ENCODE measurements at places on chromosomes 7 and 10.

- no peak for DNase-seq
Observed at GRCh38 chr7:124084024-124084423, 51.2 kb upstream of the TMEM229A start.

DNA sequence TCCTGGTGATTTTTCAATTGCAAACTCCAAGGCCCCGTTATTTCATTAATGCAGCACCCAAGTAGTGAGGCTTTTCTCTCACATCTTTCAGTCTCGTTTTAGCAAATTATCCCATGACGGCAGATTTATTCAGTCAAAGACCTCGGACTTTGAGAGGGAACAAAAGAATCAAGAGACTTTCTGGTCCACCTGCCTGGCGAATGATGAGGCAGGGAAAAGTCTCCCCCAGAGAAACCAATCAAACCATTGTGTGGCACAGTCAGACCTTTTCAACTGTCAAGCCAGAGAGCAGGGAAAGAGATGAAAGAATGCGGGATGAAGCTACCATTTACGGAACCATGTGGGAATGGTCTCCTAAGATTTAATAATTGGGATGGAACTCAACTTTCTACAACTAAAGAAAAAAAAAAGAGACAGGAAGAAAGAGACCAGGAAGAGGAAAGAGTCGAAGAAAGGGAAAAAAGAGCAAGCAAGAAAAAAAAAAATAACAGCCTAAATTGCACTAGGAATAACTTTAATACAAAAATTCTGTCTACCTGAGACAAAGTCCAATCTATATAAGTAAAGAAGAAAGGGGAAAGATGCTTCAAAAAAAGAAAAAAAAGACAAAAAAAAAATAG, 22.8 kb downstream of the GLI3 start:
- DNase-seq, result no peak

DNA sequence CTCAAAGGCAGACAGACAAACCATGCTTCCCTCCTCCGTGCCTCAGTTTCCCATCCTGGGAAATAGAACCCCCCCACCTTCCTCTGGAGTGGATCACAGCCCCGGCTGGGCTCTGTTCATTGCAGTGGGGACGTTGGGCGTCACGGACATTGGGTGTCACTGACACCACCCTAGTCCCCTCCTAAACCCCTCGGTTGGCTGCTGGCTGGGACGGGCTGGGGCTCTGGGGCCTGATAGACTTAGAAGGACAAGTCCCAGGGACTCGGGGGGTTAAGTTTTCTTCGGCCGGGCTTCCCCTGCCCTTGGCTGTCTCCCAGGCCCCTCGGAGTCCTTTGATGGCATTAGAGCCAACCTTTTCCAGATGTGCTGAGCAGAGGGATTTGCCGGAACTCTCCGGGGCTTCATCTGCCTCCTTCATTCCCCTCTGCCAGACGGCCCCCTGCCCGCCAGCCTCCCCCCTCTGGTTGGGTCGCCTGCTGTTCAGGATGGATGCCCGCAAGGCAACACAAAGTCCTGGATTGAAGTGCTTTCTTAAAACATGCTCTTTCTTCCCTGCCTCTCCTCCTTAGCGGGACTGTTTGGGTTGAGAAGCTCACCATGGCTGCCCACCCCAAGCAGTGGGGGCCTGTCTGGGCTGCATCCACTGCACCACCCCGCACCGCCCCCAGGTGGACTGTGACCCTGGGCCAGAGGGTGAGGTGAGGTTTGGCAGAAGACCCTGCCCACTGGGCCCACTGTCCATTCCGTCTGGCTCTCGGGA, 73.0 kb downstream of the COL26A1 start:
- peak; percentile 76 for DNase-seq

DNA sequence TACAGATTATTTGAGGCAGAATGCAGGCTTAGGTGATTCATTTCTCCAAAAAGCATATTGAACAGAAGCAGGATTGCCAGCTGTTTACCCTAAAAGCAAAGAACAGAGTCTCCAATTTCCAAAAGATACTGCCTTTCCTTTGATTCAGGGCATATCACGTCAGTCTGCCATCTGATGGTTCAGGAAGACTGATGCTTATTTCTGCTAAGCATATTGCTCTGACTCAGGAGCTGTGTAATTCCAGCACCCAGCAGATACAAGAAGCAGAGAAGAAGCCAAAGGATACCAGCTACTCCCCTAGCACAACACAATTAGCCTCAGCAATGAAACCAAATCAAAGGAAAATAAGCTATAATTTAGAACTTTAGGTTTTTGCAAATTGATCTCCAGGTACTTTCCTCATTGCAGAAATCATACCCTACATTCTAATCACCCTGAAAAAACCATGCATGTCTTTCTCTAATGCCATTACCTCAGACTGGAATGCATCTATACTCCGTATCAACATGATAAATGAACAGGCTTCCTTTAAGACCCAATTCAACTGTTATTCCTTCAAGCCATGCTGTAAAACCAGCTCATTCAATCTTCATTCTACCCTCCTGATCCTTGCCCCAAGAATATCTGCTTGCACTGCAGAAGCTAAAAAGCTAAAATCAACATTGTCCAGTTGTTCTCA, 55.1 kb downstream of the ABI1 start:
- DNase-seq, result no peak

DNA sequence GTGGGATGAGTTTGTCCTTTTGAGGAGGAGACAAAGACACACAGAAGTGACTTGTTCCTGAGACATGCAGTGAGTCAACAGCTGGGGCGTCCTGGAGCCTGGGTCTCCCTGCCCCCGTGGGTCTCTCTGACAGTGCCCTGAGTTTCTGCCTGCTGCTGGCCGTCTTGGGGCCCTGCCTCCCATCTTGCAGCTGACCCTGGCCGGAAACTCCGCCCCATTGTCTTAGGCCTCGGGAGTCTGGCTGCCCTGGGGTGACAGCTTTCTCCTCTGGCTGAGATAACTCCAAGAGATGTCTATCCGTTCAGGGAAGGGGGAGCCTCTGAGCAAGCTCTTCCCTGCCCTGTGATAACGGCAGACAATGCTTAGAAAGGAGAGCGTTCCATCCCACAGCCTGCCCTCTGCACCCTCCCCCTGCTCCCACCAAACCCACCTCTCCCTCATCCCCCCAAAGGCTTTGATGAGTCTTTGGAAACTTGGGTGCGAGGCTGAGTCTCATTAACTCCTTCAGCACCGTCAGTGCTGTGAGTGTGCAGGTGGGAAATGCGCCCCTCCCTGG, 69.5 kb upstream of the PODXL start:
- peak; percentile 89 for DNase-seq

- no peak for DNase-seq
Observed at GRCh38 chr7:134428942-134429341, 30.0 kb downstream of the AKR1B1 start.

GRCh38 chr10:28411648-28412047, 108.8 kb upstream of the MPP7 start:
- no peak for DNase-seq

DNA sequence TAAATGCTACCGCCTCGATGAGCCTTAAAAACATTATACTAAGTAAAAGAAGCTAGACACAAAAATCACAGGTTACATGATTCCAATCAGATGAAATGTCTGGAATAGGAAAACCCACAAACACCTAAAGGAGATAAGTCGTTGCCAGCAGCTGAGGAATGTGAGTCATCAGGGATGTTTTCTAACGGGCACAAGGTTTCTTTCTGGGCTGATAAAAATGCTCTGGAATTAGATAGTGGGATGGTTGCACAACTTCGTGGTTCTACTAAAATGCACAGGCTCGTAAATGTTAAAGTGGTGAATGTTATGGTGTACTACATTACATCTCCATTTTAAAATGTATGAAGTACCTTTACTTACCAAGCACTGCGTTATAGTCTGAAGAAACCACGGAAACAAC, 9.7 kb downstream of the ABLIM1 start:
- DNase-seq, result no peak

DNA sequence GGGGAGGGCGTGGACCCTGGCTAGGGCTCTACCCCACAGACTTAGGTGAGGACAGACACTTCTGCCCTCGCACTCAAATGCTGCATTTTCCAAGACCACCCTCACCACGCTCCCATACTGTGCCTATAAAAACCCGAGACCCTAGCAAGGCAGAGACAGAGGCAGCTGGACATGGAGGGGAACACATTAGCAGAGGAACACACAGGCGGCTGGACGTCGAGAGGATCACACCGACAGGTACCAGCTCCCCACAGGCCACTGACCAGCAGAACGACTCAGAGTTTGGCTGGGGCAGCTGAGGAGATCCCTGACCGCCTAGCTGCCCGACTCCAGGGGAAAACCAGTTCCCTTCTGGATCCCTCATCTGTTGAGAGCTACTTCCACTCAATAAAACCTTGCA, 338.2 kb upstream of the SMIM30 start:
- no peak for DNase-seq

- DNase-seq, result peak; percentile 59
Observed at GRCh38 chr10:14244147-14244546, 86.6 kb downstream of the FRMD4A start.

DNA sequence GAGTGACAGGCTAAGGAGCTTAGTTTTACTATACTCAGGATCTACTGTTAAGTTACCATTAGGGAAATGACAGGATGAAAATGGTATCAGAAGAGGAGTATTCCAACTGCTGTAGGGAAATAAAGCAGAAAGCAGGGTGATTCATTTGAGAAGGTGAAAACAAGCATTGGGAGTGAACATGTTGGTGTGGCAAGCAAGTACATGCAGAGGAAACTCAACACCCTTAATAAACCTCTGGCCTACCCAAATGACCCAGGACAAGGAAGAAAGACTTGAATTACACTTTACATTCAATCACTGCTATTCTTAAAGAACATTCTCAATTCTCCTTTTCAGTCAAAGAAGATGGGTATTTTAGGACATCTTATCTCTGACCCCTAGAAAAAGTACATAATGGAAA, 28.7 kb downstream of the ERLIN1 start:
- DNase-seq, result no peak

DNA sequence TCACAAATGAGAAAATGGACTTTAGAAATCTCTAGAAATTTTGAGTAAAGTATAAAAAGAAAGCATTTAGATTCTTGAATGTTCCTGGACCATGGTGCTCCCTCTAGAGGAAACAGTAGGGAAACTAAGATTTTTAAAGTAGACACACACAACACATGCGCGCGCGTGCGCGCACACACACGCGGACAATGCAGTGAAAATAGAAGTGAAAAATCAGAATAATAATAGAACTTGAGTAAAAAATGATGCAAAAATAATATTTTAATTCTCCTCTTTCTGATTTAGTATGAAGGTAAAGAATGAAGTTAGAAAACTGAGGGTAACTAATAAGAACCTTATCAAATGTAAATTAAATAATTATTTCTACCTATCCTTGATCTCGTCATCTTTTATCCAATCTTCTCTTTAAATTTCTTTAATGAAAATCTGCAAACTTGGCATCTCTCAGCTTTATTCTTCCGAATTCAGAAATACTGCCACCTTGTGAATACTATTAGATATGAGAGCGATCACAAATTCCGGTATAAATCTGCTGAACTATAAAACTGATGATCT, 117.0 kb upstream of the AMPH start:
- no peak for DNase-seq

DNA sequence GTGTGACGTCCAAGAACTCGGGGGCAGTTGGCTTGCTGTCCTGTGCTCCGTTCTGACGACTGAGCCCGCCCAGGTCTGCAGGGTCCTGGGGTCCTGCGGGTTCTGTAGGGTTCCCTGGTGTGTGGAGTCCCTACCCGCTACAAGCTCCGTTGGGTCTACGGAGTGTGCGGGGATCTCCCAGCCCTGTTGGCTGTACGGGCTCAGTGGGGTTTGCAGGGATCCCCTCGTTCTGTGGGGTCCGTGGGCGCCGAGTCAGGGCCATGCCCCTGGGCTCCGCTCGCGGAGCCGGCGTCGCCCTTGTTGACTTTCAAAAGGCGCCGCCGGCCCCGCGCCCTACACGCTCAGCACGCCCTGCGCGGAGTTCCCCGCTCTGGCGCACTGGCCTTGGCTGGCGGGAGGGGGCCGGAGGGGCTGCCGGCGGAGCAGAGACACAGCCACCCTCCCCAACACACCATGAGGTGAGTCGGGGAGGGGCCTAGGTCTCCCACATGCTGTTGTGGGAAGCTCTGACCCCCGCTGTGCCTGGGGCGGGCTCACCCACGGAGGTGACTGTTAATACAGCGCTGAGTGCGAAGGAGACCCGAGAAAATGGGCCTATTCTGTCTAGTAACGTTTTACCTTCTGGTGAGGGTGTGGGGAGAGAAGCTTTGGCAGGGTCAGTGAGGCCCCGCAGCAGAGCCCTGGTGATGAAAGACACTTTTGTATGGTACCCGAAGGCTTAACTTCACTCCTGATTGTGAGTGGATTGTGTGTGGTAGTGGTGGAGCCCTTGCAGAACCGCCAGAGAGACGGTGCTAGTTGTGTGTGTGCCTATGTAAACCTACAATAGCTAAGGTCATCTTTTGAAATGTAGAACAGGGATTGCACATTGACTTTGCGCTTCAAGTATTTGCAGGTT, 8.1 kb downstream of the TASOR2 start:
- peak; percentile 81 for DNase-seq

DNA sequence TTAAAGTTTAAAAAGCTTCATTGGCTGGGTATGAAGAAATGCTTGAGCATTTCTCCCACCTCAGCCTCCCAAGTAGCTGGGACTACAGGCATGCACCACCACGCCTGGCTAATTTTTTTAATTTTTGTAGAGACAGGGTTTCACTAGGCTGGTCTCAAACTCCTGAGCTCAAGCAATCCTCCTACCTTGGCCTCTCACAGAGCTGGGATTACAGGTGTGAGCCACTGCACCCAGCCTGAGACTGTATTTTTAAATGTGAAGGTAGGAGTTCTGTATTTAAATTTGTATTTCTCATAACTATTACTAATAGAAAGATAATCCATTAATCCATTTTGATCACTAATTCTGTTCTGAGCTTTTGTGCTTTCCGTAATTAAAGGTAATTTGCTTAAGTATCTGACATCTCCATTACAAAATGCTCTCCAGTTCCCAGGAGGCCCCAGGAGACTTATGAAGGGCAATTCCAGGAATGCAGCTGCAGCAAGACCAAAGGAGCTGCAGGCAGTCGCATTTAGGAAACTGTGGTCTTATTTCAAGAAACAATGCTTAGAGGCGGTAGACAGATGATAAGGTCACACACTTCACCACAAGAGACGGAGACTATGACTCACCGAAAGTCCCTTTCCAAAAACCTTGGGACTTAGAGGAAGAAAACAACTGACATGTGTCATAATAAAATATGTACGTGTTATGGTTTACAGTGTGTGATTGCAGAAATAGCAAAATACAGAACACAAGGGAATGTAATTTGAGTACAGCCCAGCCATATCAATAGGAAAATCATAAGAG, 23.3 kb downstream of the YAE1 start:
- peak; percentile 47 for DNase-seq

DNA sequence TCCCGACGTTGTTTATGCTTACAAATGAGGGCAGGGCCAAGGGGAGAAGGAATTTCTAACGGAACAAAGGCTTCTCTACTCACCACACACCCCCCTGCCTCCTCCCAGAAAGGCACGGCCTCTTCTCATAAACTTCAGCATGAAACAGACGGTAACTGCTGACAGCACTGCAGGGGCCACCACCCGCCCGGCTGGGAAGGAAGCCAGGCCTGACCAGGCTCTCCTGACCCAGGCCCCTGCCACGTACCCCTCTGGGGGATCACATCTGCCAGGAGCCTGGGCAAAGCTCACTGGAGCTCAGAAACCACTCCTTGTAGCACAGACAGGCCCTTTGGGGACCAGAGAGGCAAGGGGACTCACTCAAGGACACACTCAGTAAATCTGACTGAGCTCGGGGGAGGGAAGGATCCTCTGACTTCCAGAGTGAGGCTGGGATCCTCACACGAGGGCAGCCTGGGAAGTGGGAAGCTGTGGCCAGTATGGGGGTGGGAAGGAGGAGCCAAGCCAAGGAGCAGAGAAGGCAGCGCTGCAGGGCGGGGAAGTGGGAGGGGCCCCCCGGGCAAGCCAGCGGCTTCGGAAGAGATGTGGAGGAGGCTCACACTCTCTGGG, 46.1 kb downstream of the ZCCHC24 start:
- peak; percentile 95 for DNase-seq

Measured in H7 (cell line).